Sciatic nerve (tissue), 2 donors: ENCODE measurements at places on chromosomes 2 and 18. TPM values are rescaled to one million over a fixed set of nuclear protein-coding genes. Genes with fewer than 3 reads are reported as not detected.

DNA sequence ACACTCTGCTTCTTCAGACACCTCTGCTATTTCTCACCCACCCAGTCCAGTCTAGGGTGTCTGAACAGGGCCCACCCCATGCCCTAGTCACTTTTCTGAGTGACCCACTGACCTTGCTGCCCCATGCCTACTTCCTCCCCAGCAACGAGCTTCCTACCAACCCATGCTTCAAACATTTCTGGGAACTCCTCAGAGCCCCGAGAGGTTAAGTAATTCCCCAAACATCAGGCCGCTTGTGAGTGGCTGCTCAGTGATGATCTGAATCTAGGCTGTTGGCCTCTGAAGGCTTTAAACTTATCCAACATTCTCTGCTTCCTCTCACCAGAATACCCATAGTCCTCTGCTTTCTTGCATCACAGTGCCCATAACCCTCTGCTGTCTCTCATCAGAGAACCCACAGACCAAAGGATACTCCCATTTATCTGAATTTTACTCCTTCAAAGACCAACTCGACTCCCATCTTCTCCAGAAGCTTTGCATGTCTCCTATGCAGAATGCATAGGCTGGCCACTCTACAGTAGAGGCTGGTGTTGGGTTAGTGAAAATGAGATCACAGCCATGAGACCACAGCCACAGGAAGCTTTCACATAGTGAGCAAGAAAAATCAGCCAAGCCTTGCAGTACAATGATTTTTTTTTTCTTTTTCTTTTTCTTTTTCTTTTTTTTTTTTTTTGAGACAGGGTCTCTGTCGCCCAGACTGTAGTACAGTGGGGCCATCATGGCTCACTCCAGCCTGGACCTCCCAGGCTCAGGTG is 309.5 kb upstream of the LYPD1 start:
- no peak for DNase-seq

DNA sequence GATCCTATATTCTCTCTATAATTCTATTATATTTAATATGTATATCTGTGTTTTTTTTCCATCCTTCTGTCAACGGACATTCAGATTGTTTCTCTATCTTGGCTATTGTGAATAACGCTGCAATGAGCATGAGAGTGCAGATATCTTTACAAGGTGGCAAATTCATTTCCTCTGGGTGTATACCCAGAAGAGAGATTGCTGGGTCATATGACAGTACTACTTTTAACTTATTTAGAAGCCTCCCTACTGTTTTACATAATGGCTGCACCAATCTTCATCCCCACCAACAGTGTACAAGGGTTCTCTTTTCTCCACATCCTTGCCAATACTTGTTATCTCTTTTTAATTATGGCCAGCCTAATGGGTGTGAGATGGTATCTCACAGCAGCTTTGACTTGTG is 66.5 kb downstream of the TSPYL6 start:
- no peak for DNase-seq

DNA sequence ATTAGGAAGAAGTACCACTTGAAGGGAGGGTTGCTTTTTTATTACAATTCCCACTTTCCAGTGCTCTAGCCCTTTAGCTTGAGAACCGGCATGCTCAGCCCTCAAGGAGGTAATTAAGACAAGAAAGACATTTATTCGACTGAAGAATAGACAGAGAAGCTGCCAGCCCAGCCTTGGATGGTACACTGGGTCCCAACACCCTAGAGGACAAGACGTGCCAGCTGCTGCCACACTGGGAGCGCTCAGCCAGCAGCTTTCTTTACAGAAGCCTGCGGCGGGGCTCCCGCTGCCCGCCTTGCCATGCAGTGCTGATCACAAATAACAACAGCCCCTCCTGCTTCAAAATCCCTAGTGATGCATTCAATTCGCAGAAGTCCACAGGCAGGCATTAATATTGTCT is 746.3 kb upstream of the RAB6C start:
- DNase-seq = no peak

DNA sequence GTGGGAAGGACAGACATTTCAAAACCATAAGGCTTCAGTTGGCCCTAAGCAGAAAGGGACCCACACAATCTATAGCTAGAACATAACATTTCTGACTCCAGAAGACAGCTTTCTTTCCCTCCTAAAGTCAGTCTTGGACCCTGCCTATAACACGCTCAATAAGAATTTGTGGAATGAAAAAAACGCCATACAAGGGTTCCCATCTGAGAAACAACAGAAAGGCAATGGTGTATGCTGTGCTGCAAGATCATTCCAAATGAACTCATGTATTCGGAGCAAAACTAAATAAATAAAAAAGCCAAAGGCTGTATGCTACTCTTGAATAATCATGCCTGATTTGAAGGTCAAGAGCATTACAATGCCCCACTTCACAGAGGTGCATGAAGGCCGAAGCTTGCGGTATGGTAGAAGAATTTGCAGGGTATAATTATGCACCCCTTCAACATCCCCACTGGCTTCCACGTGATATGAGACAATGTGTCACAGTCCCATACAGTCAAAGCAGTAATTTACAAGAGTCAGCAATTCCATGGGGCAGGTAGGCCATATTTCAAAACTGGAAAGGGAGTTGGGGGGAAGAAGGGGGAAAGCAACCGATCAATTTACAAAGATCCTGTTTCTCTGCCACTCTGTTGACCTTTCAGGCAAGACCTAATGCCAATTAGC is 61.4 kb upstream of the SLC14A2 start:
- DNase-seq = no peak

- no peak for DNase-seq
Measured at GRCh38 chr2:105766300-105766866, 21.7 kb downstream of the NCK2 start.

DNA sequence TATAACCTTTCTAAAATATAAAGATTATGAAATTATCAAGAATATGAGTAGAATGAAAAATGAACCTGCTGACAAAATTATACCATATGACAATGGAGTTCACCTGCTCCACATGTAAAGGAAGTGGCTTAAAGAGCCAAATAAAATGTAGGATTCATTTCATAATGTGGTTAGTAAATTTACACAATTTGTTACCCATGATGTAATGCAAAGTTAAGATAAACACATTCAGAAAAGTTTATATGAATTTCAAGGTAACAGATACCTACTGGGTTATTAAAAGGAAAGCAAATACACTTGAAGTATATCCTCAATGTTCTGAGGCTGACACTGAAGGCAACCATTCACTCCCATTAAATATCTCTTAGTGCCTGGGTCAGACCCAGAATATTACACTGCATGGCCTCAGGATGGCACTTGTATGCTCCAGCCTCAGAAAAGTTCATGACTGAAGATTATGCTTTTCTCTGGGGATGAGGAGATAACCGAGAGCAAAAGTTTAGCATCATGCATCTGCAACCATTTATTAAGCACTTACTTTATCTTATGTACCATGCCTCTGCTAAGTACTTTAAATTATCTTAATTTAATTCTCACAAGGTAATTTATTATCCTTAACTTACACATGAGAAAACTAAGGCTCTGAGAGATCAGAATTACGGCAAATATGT is 6.2 kb downstream of the STRN start:
- DNase-seq = no peak

DNA sequence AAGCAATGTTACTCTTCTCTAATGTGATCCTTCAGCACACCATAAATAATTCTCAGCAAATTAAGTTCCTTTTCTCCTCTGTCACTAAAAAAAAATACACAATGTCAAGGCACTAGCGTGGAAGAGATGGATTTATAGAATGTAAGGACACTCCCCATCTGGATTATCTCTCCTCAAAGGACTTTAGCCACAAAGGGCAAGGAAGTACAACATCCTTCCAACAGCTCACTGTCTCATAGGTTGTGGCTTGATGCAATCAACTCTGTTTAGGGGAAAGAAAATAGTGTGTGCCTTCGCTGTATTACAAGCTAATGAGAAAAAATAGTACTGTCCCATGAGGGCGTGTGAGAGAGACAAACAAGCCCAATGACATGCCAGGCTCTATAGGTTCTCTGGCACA is 129.1 kb upstream of the DNMT3A start:
- no peak for DNase-seq

DNA sequence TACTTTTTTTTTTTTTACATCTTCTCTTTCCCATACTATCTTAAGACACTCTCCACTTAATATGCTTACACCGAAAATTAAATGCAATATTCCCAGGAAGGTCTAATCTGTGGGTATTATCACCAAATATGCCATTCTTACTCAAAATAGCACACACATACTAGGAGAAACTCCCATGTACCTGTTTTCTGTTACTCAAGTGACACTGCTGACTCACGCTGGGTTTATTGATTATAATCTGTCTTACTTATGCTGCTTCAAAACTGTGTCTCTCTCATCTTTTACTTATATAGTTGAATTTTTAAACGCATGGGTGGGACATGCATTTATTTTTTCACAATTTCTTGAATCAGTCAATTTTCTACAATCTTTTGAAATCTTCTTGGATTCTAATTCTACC is 29.9 kb downstream of the MRPL19 start:
- no peak for DNase-seq

- DNase-seq = no peak
Measured at GRCh38 chr2:37637190-37637860, 34.1 kb downstream of the CDC42EP3 start.

DNA sequence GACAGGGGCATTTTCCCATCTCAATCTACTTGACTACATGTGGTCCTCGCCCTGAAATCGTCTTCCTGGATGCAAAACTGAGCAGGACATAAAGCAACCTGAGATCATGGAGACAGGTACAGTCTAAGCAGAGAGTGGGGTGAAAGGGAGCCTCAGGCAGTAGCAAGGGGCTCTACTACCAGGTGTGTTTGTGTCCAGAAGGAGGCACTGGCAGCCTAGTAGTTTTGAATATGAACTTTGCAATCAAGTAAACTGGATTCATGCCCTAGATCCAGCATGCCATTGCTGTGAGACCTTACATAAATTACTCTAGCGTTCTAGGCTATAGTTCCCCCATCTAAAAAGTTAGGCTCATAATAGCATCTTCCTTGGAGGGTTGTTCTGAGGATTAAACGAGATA is 147.4 kb downstream of the TXNL1 start:
- DNase-seq = no peak

- DNase-seq = no peak
Measured at GRCh38 chr2:69007603-69008002, 5.4 kb upstream of the ANTXR1 start.

- DNase-seq = no peak
Measured at GRCh38 chr2:78245394-78246135, 723.4 kb upstream of the LRRTM4 start.

GRCh38 chr2:181575650-181576025 is 81.3 kb downstream of the CERKL start:
- DNase-seq = no peak

GRCh38 chr2:39008665-39009064 is 112.2 kb downstream of the SOS1 start:
- no peak for DNase-seq

DNA sequence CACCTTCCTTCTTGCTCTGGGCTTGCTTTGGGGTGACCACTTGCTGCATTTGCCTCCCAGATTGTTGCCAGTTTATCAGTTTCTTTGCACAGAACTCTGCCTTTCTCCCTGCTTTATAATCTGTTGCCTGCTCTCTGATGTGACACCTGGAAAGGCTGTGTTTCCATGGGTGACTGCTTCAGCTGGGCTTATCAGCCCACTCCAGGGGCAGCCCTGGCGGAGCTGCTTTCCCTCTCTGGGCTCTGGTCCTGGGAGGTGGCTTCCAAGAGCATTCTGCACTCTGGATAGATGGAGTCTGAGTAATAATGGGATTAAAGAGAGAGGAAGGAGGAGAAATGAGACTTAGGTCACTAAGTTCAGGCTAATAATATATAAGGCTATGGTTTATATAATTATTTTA is 352.7 kb downstream of the TSN start:
- no peak for DNase-seq

- no peak for DNase-seq
Measured at GRCh38 chr2:9771481-9772017, 71.7 kb upstream of the TAF1B start.

DNA sequence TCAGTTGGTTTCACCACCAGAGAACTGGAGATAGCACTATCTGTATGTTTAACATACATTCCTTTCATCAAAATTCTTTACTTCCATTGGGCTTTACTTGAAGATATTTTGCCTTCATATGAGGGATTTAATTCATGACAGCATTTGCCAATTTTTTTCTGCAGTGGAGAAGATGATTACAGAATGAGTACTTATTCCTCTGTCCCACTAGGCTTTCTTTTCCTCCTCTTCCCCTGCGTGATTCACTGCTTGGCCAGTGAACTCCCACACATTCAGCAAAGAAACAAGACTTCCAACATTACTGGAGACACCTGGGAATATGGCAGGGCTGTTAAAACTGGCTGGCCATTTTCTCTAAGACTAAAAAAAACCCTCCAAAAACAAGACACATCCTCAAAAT is 425.8 kb upstream of the KCNH7 start:
- no peak for DNase-seq

- no peak for DNase-seq
Measured at GRCh38 chr2:201127152-201127511, 11.2 kb downstream of the CFLAR start.

- no peak for DNase-seq
Measured at GRCh38 chr2:83475371-83475770, 983.7 kb downstream of the SUCLG1 start.

DNA sequence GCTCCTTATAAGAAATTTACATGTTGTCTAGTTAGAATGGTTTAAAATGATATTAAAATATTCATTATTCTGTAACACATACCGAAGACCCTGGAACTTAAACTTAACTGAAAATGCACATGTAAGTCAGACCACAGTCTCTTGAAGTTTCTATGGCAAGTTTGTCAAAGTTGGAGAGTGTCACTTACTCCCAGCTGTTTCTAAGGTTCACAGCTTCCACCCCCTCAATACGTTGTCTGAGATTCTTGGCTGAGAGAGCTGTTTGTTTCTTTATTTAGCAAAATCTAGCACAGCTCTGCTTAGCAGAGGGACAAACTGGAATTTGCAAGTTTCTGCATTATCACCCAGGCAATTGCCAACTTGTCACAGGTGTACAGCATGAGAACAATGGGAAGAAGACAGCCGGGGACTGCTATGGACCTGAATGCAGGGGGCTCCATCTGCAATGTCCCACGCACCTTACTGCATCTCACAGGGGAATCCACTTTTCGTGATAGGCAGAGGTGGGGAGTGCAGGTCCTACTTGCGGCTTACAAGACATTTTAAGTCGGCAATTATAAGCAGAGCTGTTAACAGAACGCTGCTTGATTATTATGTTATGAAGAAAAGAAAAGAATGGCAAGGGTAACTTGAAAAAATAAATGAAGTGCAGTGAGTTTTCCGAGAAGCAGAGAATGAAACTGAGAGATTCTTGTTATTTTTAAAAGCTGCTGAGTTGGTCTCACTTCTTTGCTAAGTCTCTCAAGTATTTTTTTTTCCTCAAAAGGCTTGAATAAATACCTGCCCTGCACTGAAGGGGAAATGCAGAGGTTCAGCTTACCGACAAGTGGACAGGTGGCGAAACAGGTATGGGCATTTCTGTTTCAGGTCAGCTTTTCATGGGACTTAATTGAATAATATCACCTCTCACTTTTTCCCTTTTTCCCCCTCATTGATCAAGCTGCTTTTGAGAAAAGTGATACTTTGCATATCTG is 1072.1 kb upstream of the FANCL start:
- DNase-seq = no peak

- DNase-seq = no peak
Measured at GRCh38 chr2:12915787-12916186, 199.1 kb downstream of the TRIB2 start.

Gene ATG9A
- total RNA-seq = 39.9 TPM

Gene ADD2
- total RNA-seq = 3.2 TPM

Gene CAVIN2
- total RNA-seq = 71.1 TPM

Gene SESTD1
- 139 TPM for total RNA-seq

Gene CAPN14
- total RNA-seq = 0.36 TPM

Gene DLX1
- total RNA-seq = 0.94 TPM

Gene RAD51AP2
- not detected for total RNA-seq

Gene IL1RL1
- 3.8 TPM for total RNA-seq

Gene RAB10
- 104 TPM for total RNA-seq

Gene TANC1
- total RNA-seq = 50.3 TPM
